ENCODE measurements at places on chromosomes 11 and 22. TPM values are rescaled to one million over a fixed set of nuclear protein-coding genes. Genes with fewer than 3 reads are reported as not detected.

Gene APOL5
- not detected for total RNA-seq

Gene TMEM109
- total RNA-seq, result 8.1 TPM

Gene MRGPRX3
- not detected for total RNA-seq

Gene HBD
- total RNA-seq, result not detected

Gene UCP3
- total RNA-seq, result 6.3 TPM

Gene MYOD1
- total RNA-seq, result not detected

Gene PLAAT5
- total RNA-seq, result 1.9 TPM

Gene PNPLA5
- total RNA-seq, result not detected

Gene OR6T1
- total RNA-seq, result not detected

Gene ACCSL
- total RNA-seq, result not detected

Gene SLC17A6
- total RNA-seq, result 17.2 TPM

Gene BDNF
- 2.8 TPM for total RNA-seq

Gene CCDC116
- total RNA-seq, result 0.31 TPM

Gene SLC22A9
- total RNA-seq, result not detected

Gene NXPE2
- total RNA-seq, result 0.94 TPM

Gene SIDT2
- 19.7 TPM for total RNA-seq

Gene PDGFB
- total RNA-seq, result 1.6 TPM

Gene OR51A7
- not detected for total RNA-seq

Gene SLC15A3
- 1.9 TPM for total RNA-seq

Gene C11orf16
- total RNA-seq, result not detected

Gene KRTAP5-11
- total RNA-seq, result not detected

Gene SYCE3
- total RNA-seq, result not detected

Gene OR52N4
- 0.63 TPM for total RNA-seq

Gene CDPF1
- total RNA-seq, result 14.1 TPM

Gene AGBL2
- 0.63 TPM for total RNA-seq

Gene PARVA
- total RNA-seq, result 5.0 TPM

Gene TSSC4
- 28.5 TPM for total RNA-seq

Gene KRTAP5-9
- total RNA-seq, result not detected

Gene CENPM
- total RNA-seq, result 8.5 TPM

Gene CRYBB2
- total RNA-seq, result not detected
